T1000 (cell line): ENCODE measurements at places on chromosomes 6 and 20.

GRCh38 chr20:32858701-32859372 is at the start of gene EFCAB8:
Gene EFCAB8 (plus strand): TSS chr20:32858923. CDS start chr20:32863793, 4,870 bp downstream.
- DNase-seq: no peak

- no peak for DNase-seq
Measured at GRCh38 chr6:118542184-118542952, 5.7 kb upstream of the PLN start.

- DNase-seq: no peak
Measured at GRCh38 chr6:147135211-147135681, 69.0 kb upstream of the STXBP5 start.

DNA sequence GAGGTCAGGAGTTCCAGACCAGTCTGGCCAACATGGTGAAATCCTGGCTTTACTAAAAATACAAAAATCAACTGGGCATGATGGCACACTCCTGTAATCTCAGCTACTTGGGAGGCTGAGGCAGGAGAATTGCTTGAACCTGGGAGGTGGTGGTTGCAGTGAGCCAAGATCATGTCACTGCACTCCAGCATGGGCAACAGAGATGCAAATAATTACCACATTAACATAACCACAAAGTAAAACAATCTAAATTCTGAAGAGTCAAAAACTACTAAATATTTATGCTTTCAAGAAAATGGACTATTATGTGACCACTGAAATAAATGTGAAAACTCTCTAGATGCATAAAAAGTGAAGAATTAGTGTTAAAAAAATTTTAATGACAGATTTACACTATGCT is 59.9 kb downstream of the CYP39A1 start:
- no peak for DNase-seq
